ENCODE measurements at places on chromosomes 5 and 9.

DNA sequence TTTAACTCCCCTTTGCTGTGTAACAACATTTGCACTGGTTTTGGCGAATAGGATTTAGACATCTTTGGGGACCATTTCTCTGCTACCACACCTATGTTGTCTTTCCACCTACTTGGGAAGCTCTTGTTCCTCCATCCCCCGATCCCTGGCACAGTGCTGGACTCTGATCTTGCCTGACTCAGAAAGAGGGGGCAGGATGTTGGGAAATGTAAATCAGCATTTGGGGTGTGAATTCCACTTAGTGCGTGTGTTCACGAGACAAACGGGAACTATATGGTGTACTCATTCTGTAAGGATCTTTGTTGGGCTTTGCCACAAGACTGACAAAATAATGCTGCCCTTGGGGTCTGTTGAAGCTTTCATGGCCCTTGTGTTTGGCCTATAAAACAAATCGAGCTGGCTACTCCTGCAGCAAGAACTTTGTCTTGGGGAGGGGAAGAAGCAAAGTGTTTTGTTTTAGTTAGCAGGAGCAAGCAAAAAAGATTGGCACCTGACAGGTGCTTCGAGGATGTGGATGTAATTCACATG, 18.5 kb downstream of the TMEM268 start:
- DNase-seq = no peak

DNA sequence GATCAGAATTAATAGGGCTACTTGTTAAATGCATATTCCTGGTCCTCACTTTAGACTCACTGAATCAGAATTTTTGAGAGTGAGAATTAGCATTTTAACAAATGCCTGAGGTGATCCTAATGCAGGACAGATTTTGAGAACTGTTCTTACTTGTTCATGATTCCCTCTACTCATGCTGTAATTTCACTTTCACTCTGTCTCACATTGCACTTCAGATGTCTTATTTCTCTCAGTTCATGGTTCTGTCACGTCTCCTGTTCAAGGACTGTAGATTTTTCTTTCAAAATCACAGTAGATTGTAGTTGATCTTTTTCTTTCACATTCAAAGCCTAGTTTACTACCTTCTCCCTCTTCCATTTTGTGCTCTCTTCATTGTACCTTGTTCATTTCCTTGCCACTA, 54.3 kb downstream of the ADGRV1 start:
- DNase-seq = no peak

DNA sequence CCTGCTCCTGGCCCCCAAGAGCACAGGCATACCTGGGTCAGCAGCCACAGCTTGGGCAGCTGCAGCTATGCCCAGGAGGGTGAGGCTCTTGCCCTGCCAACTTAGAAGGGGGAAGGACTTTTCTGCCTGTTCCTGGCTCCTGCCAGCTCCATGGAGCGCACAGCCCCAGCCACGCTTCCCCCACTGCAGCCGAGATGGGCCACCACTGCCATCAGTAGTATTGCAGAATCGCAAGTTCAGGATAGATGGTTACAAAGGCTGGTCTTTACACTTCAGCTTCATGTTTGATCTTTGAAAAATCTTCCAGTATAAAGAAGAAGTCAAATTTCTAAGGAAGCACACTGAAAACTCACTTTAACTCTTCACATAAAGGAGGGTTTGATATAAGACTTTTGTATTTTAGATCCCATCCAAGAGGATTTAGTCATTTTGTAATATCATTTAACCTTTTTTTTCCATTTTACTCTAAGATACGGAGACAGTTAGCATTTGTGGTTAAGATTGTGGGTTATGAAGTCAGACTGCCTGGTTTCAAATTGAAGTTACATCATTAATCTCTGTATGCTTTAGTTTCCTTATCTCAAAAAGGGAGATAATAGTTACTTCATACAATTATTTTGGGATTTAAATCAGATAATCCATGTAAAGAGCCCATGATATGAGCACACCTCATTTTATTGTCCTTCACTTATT, 81.8 kb downstream of the NLN start:
- DNase-seq = no peak

- no peak for DNase-seq
Measured at GRCh38 chr9:88951155-88951542, 40.1 kb upstream of the S1PR3 start.

DNA sequence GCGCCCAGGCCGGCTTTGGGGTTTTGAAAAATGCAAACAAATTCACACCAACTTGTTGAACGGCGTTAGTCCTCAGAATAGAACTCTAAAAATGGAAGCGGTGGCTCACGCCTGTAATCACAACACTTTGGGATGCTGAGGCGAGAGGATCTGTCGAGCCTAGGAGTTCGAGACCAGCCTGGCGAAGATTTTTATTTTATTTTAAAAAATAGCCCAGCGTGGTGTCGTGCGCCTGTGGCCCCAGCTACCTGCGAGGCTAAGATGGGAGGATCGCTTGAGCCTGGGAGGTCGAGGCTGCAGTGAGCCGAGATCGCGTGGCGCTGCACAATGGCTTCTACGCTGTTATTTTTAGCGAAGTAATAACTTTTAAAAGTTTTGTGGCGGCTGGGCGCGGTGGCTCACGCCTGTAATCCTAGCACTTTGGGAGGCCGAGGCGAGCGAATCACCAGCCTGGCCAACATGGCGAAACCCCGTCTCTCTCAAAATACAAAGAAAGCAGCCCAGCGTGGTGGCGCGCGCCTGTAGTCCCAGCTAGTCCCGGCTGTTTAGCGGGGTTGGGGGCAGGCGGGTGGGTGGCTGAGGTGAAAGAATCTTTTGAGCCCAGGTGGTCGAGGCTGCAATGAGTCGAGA, 694 bp upstream of the PLIN2 start:
- DNase-seq = peak; percentile 32
